ENCODE measurements at places on chromosomes 6 and 20.

- no peak for DNase-seq
Observed at GRCh38 chr20:24339210-24339641, 130.2 kb upstream of the SYNDIG1 start.

- peak; percentile 81 for DNase-seq
Observed at GRCh38 chr20:3209257-3209945, at the start of gene ITPA. Gene ITPA, plus strand, starts transcription at chr20:3209498. Its CDS starts 54 bp downstream, at chr20:3209552.

- DNase-seq: no peak
Observed at GRCh38 chr20:9615766-9616454, 101.5 kb downstream of the LAMP5 start.

DNA sequence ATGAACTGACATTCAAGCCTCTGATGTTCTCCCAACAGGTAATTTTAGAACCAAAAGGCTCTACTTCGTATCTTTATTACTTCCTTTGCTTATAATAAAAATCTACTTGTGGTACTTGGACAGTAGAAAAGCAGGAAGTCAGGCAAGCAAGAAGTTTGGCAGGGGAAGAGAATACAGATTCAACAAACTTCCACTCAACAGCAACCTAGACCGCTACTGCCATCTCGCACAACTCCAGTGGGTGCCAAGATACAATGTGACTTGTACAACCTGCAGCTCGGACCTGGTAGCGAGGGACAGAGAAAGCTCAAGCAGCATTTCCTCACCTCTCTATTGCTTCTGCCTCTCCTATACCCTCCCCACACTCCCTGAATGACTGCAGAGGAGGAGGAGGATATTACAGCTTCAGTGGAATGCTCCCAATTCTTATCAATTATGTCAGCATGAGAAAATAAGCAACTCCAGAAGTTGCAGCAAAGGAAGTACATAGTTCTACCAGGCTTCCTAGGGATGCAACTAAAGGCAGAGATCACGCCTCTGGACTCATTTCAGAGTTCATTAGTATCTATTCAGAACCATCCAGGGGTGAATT lies 76.5 kb downstream of the MBOAT1 start:
- DNase-seq: no peak

GRCh38 chr6:62740596-62740995 lies 454.6 kb upstream of the KHDRBS2 start:
- DNase-seq: no peak
